ENCODE measurements at places on chromosomes 4 and X.

GRCh38 chrX:72461766-72462165, 110.9 kb downstream of the HDAC8 start:
- DNase-seq = no peak

GRCh38 chr4:145178740-145179280, 1.6 kb downstream of the OTUD4 start:
- DNase-seq = no peak

GRCh38 chr4:19266566-19266965, 985.1 kb upstream of the SLIT2 start:
- DNase-seq = no peak

DNA sequence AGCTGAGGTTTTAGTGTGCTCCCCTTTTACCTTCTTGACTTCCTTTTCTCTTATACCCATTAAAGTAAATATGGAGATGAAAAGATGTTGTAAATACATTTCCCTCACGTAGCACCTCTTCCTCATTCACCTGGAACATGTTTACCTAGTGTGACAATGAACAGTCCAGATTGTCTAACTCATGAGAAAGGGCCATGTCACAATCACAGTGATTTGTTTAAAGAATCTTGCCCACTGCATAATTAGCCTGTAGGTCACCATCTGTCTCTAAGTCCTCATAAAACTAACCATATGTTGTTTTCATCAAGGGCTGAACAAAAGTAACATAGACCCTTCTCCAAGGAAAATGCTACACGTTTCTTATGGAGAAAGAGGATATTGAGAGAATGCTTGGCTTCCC, 85.7 kb downstream of the TSPAN5 start:
- DNase-seq = no peak

- DNase-seq = no peak
These were observed 6.1 kb downstream of the TMPRSS11F start for GRCh38 chr4:68123525-68123924.

GRCh38 chr4:73944061-73944875, 37.6 kb downstream of the PF4 start:
- no peak for DNase-seq

Measured in AG09309 (cell line).